Glomerular endothelial cell (primary cell): ENCODE measurements at places on chromosomes 3 and 15. TPM values are rescaled to one million over a fixed set of nuclear protein-coding genes. Genes with fewer than 3 reads are reported as not detected.

DNA sequence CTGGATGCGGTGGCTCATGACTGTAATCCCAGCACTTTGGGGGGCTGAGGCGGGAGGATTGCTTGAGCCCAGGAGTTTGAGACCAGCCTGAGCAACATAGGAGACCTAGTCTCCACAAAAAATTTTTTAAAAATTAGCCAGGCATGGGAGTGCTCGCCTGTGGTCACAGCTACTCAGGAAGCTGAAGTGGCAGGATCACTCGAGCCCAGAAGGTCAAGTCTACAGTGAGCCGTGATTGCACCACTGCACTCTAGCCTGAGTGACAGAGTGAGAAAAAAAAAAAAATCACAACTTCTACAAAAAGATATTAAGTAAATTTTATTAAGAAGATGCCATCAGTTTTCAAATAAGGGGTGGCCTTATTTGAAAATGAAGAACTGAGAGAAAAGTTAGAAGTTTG, 11.9 kb upstream of the PLA2G4D start:
- DNase-seq = no peak

DNA sequence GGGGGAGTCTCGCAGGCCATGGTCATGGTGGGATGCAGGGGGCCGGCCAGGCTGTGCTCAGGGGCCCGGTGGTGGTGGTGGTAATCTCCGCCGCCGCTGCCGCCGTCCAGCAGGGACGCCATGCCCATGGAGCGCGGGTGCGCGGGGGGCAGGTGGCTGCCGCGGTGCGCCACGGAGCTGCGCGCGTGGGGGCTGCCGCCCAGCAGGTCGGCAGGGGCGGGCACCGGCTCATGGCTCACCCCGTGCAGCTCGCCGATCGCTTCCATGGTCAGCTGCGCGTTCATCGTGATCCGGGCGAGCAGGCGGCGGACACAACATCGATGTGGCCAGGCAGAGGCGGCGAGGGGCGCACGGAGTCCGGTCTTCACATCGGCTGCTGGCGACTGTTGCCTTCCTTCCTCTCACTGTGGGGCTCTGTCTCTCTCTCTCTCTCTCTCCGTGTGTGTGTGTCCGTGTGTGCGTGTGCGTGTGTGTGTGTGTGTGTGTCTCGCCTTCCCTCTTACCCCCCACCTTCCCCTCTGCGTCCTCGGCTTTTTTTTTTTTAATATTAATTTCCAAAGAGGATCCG, 451 bp downstream of the ONECUT1 start:
- DNase-seq = no peak

DNA sequence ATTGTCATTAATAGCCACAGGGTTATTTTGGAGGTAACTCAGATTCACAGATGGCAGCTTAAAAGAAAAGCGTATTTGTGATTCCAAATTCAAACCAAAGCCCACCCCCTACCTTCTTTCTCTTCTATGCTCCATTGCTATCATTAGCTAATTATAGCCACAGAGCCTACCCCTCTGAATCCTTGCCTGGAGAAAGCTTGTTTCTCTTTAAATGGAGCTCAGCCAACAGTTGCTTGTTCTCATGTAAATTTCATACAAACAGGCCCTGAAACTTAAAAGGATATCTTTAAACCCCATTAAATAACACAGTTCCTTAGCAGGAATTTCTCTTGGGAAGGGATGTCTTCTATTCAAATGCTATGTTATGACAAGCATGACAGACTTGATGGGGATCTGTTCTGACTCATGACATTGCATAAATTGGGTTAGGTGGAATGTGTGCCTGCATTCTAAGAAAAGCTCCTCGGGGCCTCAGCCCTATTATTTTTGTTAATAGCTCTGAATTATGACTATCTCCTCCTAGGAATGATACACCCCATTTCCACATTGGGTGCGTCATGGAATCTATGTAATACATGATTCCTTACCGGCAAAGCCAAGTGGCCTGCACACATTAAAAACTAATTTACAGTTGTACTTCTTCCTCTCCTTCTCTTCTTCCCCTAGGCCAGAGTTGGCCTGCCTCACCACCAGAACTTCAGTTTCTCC, 265.8 kb downstream of the TAFA4 start:
- DNase-seq = no peak

ECE2 gene
- not detected in 2 replicates for total RNA-seq

CLN6 gene
- 20.2 and 26.3 TPM in 2 replicates for total RNA-seq

DNA sequence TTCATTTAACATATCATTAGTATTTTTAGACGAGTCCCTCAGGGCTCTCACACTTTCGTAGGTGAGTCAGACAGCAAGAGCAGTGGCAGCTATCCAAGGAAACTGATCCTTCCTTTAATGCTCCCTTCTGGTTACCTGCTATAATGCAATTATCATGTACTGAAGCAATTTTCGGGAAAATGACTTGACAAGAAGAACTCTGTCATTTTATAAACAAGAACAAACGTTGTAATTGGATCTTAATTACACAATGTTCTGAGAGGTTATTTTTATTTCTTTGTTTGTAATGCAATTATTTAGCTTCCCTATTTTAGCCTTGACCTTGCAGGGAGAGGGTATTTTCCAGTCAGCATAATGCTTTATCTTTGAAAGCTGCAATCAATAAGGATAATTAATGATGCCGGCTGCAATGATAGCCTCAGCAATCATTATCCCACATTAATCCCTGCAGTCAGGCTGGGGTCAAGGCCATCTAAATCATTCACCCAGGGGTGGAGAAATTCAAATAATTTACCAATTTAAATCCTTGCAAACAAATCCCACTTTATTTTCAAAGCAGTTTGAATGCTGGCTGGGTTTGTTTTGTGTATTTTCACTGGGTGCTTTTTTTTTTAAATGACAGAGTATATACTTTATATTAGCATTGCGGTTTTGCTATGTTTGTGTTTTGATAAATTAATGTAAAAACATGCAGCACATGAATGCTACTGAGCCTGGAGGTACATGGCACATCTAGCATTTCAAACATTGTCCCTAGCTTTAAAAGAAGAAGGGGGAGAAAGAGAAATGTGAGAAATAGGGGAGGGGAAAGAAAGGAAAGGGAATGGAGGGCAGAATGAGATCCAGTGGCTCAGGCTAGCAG, 249.9 kb downstream of the SHOX2 start:
- no peak for DNase-seq

- DNase-seq = no peak
Measured at GRCh38 chr3:50457988-50458387, 45.4 kb downstream of the CACNA2D2 start.
